ENCODE measurements at places on chromosomes 1 and 21.

DNA sequence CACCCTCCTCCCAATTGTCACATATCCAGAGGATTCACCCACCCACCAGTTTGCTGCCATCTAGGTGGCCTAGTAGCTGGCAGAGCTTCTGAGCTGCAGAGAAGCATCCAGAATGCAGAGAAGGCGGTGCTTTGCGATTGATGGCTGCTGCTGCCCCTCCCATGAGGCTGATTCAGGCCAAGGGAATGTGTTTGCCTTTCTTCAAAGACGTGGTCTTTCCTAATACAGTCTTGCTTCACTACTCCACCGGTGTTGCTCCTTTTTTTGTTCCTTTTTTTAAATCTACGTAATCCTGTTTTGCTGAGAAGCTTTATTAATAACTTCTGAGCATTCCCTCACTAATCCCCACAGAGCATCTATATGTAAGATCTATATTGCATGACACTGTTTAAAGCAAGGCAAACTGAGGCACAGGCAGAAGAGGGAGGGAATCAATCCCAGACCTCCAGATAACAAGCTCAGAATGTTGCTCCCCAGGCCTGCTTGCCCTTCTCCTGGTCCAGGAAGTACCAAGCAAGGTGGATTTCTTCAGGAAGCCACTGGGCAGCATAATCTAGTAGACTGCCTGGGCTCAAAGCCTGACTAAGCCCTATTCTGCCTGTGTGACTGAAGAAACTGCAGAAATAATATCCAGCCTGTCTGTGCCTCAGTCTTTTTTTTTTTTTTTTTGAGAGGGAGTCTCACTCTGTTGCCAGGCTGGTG, 275.5 kb upstream of the FMN2 start:
- DNase-seq: no peak

DNA sequence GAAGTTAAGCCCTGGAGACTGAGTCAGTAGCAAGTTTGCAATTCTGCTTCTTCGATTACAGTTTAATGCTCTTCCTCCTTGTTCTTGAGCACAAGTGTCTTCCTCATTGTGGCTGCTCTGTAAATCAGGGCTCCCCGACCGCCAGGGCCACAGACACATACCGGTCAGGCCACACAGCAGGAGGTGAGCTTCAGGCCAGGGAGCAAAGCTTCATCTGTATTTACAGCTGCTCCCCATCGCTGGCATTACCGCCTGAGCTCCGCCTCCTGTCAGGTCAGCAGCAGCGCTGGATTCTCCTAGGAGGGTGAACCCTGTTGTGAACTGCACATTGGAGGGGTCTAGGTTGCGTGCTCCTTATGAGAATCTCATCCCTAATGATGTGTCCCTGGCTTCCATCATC, 1.7 kb upstream of the TRAPPC10 start:
- no peak for DNase-seq

DNA sequence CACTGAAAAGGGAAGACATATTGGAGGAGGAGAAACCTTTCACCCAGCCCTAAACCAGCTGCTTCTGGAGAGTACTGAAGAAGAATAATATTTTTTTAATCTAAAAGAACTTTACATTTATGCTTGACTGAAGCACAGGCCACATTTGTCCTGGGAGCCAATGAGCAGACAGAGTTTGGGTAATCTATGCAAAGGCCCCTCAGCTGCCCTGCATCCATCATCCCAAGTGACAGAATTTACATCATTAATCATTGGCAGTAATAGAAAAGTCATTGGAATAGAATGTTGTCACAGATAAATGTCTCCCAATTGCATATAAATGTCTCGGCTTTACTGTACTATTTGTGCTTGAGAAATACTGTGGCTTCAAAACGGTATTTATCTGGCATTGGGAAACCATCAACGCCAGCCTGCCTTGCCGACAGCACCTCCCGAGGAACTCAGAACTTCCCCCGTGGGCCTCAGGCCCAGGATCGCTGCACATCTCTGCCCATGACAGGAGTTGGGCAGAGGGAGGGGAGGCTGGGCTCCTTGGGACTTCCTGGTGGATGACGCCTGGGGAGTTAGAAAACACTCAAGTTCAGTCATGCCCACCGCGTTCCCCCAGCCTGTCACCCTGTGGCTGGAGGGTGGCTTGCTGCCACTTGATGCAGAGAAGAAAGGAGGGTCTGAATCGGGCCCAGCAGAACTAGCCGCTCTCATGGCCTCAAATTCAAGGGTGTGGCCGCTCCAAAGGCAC, 133.1 kb downstream of the CAMTA1 start:
- no peak for DNase-seq

DNA sequence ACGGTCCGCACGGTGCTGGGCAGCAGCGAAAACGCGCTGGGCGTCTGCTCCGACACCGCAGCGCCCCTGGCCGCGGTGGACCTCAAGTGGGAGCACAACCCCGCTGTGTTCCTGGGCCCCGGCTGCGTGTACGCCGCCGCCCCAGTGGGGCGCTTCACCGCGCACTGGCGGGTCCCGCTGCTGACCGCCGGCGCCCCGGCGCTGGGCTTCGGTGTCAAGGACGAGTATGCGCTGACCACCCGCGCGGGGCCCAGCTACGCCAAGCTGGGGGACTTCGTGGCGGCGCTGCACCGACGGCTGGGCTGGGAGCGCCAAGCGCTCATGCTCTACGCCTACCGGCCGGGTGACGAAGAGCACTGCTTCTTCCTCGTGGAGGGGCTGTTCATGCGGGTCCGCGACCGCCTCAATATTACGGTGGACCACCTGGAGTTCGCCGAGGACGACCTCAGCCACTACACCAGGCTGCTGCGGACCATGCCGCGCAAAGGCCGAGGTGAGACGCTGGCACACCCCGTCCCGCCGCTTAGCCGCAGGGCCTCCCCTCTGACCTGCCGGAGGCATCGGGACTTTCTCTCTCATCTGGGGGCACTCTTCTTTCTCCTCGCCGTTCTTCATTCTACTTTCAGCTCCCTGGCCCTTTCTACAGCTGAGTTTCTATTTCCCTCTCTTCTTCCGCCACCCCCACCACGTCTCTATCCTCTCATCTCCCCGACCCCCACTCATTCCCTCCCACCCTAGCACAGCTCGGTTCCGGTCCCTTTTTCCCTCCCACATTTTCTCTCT, 1.0 kb downstream of the NPR1 start:
- no peak for DNase-seq

- DNase-seq: no peak
Measured at GRCh38 chr21:34695434-34695833, 26.6 kb downstream of the CLIC6 start.

DNA sequence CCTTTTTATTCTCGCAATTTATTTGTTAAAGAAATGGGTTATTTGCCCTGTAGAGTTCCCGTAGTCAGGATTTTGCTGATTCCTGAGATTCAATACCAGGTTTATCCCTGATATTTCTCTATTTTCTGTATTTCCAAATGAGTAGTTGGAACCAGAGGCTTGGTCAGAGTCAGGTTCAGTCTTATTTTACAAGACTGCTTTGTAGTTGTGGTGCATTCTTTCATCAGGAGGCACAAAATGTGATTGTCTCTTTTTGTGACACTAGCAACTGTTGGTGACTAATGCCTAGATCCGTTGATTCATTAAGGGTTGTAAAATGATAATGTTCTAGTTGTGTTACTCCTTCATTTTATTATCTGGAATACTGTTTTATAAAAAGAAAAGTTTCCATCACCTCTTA, 95.5 kb upstream of the TPTE start:
- no peak for DNase-seq

DNA sequence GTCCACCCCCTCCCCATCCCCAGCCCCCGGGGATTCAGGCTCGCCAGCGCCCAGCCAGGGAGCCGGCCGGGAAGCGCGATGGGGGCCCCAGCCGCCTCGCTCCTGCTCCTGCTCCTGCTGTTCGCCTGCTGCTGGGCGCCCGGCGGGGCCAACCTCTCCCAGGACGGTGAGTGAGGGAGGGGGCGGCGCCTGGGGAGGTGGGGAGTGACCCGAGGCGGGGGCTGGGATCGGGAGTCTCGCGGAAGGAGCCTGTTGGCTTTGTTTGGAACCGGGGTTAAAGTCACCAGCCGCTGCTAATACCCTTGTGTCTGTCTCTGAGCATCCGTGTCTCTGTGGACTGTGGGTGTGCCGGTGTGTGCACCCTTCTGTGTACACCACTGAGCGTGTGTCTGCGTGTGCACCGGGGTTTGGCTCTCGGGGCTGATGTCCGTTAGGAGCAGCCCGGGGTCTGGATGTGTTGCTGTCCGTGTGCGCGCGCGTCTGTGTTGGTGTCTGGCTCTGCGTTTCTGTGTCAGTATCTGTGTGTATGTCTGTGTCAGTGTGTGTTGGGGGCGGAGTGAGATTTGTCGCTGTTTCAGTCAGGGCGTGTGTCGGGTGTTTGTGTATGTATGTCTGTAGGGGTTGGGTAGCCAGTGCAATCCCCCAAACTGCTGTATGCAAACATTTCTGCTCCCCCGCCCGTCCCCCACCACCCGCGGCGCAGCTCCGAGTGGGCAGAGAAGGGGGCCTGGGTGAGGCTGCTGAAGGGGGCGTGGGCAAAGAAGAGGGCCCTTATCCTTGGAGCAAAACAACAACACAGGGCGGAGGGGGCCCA, 480 bp downstream of the CADM3 start:
- DNase-seq: no peak

DNA sequence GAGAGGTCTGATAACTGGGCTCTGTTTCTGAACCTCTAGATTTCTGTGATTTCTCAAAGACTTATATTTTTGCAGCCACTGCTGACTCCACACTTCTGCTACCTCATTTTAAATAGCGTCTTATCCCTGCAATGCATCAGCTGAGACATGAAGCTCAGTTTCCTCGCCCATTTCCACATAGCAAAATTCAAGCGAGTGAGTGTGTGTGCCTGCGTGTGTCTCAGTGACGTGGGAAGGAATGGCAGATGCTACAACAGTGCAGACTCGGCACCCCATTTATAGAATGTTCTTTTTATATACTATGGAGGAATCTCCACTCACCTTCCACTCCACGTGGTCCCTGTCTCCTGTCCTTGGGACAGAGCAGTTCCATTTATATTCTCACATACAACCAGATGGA, 35.7 kb downstream of the ZMYND12 start:
- no peak for DNase-seq

DNA sequence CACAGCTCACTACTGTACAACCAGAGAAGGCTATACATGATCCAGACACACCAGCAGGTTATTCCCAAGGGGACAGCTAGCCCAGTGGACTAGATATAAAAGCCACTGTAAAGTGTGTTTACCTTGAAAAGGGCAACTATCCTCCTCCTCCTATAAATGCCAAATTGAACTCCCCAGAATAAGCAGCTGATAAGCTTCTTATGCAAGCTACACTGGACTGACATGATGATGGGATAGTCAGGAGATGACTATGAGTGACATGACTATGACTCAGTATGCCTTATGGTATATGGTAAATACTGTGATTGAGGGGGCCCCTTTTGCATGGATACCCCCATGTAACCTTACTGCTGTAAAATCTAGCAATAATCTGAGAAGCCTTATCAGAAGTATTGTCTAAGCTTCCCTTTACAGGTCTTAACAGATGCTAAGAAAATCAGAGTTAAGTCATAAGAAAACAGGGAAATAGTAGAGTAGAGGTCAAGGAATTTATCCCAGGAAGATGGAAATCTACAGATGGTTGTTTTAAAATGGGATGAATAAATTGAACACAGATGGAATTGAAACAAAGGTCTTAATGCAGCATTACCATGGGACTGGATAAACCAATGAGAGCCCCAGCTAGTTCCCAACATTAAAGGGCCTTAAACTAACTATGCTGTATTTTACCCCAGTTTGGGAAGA, 55.8 kb downstream of the TRIM33 start:
- no peak for DNase-seq

GRCh38 chr1:211729238-211729637, 53.8 kb upstream of the NEK2 start:
- DNase-seq: no peak

GRCh38 chr1:228209657-228210056, 1.8 kb downstream of the OBSCN start:
- no peak for DNase-seq

DNA sequence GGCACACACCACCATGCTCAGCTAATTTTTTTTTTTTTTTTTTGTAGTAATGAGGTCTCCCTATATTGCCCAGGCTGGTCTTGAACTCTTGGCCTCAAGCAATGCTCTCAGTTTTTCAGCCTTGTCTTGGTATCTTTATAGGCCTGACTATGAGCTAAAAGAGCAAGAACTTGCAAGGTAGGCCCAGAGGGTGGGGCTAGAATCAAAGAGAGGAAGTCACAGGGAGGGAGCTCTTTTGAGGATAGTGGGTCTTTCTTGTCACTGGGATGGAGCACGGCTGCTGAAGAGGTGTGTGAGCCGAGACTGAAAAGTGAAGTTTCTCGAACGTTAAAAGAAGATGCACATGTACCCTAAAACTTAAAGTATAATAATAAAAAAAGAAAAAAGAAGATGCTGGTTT, 260.0 kb upstream of the BEND5 start:
- no peak for DNase-seq

- peak; percentile 46 for DNase-seq
Measured at GRCh38 chr21:31293986-31294385, 50.1 kb downstream of the TIAM1 start.

GRCh38 chr1:14141656-14142055, 441.7 kb downstream of the PRDM2 start:
- DNase-seq: no peak

DNA sequence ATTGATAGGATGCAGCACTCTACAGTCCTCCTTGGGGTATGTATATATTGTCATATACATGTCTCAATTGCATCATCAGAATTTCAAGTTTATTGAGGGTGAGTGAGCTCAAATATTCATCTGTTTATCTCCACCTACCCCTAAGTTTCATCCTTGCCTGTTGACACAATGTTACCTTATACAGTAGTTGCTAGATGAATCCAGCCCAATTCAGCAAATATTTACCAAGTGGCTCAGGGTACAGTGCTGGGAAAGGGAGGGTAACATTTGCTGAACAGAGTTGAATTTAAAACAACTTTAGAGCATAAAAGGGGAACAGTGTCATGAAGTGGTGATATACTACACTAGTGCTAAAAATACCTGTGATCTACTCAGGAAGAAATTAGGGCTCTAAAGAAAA, 14.4 kb downstream of the ELAVL4 start:
- no peak for DNase-seq

GRCh38 chr1:150791585-150791984, 16.5 kb downstream of the CTSK start:
- DNase-seq: no peak

- no peak for DNase-seq
Measured at GRCh38 chr1:100433563-100433962, 81.3 kb downstream of the CDC14A start.

DNA sequence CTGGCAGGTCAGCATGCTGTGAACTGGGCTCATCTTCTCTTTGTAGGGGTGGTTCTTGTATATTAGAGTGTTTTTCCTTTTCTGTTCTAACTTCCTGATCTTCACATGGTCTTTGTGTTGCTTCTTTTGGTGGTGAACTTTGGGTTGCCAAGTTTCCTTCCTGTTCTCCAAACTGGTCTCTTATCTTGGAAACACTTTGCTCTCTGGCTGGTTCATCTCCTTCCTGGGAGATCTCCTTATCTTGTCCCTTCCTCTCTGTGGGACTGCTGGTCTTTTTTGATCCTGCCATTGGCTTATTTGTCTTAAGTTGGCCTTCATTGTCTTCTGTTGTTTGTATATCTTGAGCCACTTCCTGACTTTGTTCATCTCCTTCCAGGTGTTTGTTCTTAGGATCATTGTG, 2.1 kb downstream of the TCHHL1 start:
- no peak for DNase-seq

- no peak for DNase-seq
Measured at GRCh38 chr1:25096307-25097150, 135.8 kb downstream of the SYF2 start.
